ENCODE measurements at places on chromosomes 2 and 18.
A peak's percentile ranks its signal among the peaks of the same experiment; 100 is the strongest.

DNA sequence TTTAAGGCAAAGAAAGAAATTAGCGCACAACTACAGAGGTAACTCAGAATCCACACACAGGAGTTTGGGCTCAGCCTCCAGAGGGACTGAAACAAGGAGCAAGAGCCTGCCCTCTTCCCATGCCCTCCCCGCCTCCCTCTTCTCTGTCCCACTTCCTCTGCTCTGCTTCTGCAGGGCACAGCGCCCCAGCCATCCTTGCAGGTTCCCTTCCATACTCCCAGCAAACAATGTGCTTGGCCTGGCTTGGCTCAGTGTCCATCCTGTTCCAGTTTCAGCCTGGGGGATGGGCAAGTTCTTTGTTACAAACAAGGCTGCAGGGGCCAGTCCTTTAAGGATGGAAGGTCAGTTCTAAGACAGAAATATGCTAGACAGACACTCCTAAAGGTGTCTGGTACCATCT lies 133.5 kb downstream of the CDH20 start:
- DNase-seq = no peak

- no peak for DNase-seq
Observed at GRCh38 chr2:216925636-216926366, 65.9 kb upstream of the TNP1 start.

GRCh38 chr2:181457121-181457740 lies at the start of gene ITGA4:
Gene ITGA4 (plus strand): TSS chr2:181457386. CDS start chr2:181457655, 269 bp downstream.
- peak; percentile 82 for DNase-seq

DNA sequence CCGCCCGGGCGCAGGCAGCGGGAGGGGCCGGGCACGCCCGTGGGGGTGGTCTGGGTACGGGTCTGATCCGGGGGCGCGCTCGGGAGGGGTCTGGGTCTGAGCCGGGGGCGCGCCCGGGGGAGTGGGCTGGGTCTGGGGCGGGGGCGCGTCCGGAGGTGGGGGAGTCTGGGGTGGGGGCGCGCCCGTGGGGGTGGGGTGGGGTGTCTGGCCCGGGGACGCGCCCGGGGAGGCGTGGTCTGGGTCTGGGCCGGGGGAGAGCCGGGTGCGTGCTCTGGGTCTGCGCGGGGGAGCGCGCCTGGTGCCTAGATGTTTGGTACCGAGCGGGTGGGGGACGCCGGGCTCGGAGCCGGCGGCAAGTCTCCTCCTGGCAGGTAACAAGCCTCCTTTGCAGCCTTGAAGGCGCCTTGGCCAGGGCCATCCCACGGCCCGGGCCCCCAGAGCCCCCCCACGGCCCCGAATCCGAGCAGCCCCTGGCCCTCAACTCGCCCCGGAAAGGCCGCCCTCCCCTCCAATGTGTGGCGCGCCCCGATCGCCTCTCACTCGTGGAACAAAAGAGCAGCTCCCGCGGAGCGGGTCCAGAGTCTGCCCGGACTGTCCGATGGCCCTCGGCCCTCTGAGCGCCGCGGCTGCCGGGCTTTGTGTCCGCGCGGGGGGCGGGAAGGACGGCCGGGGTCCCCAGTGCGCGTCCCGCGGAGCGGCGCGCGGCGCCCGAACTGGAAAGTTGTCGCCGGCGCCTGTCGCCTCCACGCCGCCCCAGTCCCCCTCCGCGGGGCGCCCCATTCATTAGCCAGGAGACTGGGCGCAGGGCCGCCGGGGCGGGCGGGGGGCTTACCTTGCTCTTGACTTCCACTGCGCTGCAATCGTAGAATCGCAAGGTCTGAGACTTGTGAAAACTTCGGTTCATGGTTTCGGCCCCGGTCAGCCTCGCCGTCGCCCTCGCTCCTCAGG lies 595 bp downstream of the PARD6G start:
- DNase-seq = no peak

- DNase-seq = peak; percentile 47
Observed at GRCh38 chr2:46267616-46268015, 29.6 kb upstream of the EPAS1 start.

DNA sequence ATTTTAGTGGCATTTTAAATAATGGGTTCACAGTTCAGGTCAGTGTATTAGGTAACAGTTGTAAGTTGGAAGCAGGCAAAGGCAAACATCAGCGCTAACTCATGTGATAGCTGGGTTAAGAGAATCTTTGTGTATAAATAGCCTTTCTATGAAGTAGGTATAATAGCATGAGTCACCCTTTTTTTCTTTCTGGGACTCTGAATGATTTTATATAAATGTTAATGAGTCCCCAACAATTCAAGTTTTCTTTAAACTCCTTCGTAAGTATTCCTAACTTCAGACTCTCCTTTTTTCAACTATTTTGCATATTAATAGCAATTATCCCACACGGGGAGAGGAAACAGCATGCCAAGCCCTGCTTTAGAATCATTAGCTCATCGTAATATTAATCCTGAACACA lies 384.3 kb downstream of the PIK3C3 start:
- DNase-seq = peak; percentile 3

- DNase-seq = no peak
Observed at GRCh38 chr2:177325554-177325953, 61.0 kb upstream of the NFE2L2 start.

DNA sequence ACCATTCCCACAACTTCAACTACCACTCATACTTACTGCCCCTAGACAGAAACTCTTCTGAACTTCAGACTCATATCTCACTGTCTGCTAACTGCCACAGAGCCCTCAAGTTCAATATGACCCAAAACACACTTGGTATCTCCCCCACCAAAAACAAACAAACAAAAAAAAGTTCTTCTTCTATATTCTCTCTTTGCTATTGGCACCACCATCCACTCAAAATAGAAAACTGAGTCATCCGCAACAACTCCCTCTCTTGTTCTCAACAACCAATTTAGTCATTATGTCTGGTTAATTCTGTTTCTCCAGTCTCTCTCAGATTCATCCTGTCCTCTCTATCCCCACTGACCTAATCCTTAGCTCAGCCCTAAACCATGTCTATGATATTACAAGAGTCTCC lies 7.2 kb upstream of the DCTN1 start:
- DNase-seq = peak; percentile 22

GRCh38 chr2:216685327-216685875 lies 9.9 kb downstream of the IGFBP5 start:
- DNase-seq = no peak

- no peak for DNase-seq
Observed at GRCh38 chr2:30978854-30979253, 159.4 kb downstream of the GALNT14 start.

DNA sequence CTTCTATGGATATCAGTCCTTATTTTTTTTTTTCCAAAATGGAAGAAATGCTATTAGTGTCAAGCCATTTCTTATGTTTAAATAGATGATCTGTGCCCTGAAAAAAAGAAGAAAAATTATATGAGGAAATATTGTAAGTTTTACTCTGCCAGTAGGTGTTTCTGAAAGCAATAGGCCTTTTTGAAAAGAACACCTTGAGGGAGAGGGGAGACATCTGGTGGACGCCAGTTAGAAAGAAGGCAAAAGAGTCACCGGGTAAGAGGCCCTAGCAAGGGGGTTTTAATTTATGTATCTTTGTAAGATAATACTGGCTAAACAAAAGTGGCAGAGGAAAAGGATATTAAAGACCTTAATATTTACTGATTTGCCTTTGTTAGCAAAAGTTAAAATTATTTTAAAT lies 56.1 kb downstream of the DYNAP start:
- peak; percentile 35 for DNase-seq

- DNase-seq = no peak
Observed at GRCh38 chr18:59760619-59761600, 63.7 kb upstream of the CCBE1 start.

- no peak for DNase-seq
Observed at GRCh38 chr2:129864719-129865118, 114.7 kb upstream of the RAB6C start.
